ENCODE measurements at places on chromosomes 12 and 14.

DNA sequence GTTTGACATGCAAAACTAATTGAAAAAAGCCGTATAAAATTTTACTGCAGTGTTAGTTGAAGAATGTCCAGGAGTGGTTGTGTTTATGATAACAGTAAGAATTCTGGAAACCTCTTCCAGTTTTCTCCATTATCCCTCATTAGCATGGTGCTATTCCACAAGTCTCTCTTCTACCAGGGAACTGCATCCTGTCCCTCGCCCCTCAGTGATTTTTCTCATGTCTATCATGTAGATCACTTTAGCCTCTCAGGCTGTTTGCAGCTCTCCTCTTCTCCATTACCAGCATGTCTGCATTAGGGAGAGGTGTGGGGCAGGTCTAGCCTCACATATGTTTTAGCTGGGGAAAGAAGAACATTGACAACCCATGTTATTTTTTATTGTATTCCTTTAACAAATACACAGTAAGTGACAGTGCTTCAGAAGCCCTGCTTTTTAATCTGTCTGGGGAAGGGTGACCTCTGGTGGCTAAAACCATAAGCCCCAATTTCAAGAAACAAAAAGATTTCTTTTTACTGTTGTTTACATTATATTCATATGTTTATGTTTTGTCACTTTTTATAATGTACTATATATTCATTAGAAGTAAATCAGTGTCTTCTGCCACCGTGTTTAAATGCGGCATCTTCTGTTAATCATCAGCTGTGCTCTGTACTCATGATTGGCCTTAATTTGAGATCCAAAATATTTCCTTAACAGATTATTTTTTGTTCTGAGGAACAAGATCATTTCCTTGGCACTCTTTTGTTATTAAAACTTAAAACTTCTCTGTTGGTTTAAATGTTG lies 70.7 kb downstream of the RASSF8 start:
- peak; percentile 52 for DNase-seq

DNA sequence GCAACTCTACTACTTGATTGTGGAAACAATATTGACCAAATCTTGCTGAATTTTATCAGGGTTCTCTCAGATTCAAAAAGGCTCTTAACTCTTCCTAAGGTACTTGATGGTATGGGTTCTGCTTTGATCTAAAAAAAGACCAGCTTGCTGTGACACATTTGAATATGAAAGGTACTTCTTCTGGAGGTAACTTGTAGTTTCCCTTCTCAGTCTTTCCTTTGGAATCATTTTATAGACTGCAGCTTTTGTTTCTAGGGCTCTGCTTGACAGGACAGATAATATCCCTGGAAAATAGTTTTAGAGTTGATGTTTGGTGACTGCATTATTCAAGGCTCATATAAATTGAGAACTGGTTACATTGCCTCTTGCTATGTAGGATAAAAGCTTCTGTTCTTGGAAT lies 251.9 kb downstream of the FUT8 start:
- no peak for DNase-seq

- DNase-seq: no peak
Observed at GRCh38 chr12:110149086-110149660, 25.0 kb downstream of the IFT81 start.

GRCh38 chr12:105600911-105601545 lies 270.5 kb downstream of the C12orf75 start:
- DNase-seq: no peak

GRCh38 chr12:100721169-100721568 lies 73.4 kb upstream of the ANO4 start:
- peak; percentile 40 for DNase-seq

GRCh38 chr14:69107407-69108003 lies 45.4 kb downstream of the DCAF5 start:
- DNase-seq: peak; percentile 72

- no peak for DNase-seq
Observed at GRCh38 chr12:77337362-77337761, 272.0 kb upstream of the E2F7 start.

- no peak for DNase-seq
Observed at GRCh38 chr14:76591266-76591665, 170.0 kb upstream of the VASH1 start.

GRCh38 chr14:70107309-70107708 lies 81.4 kb downstream of the SLC8A3 start:
- DNase-seq: no peak

DNA sequence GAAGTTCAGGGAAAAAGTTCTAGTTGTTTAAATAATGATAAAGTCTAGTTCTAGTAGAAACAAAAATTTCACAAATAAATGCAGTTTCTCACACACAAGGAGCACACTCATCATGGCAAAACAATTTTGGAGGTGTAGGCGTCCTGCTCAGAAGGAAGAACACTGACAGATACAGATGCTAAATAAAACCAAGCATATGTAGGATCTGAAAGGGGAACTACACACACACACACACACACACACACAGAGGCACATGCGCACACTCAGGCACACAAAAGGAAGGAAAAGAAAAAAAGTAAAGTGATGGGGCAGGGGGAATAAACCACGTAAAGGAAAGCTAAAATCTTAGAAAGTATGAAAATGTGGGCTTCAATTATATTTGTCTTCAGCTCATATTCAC lies 117.7 kb downstream of the SOX5 start:
- no peak for DNase-seq

DNA sequence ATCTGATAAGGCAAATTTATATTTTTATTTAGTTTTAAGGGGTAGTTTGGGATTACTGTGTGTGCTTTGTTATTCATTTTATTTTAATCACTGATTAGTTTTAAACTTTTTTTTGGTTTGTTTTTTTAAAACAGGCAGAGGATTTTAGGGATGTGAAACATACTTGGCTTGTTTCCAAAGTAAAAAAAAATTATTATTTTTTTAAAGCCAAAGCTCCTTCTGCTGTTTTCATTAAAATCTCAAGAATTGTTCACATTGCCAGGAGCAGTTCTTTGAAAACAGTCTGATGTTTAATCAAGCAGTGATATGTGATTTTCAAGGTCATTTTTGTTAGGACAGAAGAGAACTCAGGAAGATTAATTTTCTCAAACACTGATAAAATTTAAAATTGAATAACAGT lies 11.2 kb downstream of the TTC8 start:
- no peak for DNase-seq

GRCh38 chr12:111780166-111780565 lies 13.4 kb downstream of the ALDH2 start:
- no peak for DNase-seq

GRCh38 chr14:90695997-90696660 lies 120.1 kb downstream of the TTC7B start:
- no peak for DNase-seq

- peak; percentile 51 for DNase-seq
Observed at GRCh38 chr14:94423453-94424056, 29.0 kb downstream of the SERPINA11 start.

DNA sequence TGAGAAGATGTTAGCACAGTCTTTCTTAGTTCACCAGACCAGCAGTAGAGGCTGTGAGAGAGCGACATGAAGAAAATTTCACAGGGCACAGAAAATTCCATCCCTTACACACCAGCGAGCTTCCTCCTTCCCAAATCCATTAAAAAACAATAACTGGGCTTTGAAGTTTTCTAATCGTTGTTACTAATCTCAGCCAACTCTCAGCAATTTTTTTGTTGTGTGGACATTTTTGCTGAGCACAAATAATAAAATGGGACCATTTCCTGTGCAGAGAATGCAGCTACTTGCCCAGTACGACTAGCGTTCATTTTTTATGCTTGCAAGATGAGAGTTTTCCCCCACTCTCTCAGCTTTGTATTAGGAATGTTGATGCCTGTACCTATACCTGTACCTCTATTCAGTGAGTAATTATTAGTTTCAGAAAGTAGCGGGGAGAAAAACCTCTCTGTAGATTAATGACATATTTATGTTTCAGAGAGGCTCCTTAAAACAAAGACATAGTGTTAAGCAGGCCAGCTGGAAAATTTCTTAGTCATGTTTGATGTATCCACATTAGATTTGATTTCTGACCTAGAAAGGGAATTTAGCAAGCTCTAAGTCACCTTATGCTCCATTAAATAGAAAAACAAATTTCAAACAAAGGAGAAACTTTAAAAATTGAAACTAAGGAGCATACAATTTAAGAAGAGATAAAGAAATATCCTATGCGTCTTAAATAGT lies 146.5 kb downstream of the SRGAP1 start:
- DNase-seq: no peak

DNA sequence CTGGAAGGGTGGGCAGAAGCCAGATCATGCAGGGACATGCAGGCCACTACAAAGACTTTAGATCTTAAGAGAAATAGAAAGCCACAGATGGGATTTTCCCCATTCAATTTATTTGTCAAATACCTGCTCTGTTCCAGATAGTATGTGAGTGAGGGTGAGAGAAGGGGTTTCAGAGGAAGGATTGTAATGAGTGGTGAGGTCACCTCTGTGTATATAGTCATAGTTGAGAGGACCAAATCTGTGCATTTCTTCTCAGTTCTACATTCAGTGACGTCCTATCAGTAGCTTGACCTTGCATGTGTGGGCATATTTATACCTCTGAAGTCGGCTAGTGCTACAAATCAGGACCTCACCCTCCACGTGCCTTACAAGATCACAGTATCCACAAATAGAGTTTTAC lies 31.2 kb upstream of the RBM19 start:
- no peak for DNase-seq

GRCh38 chr14:31530136-31530535 lies 31.1 kb upstream of the NUBPL start:
- DNase-seq: no peak
